ENCODE measurements at places on chromosomes 12 and 14. TPM values are rescaled to one million over a fixed set of nuclear protein-coding genes. Genes with fewer than 3 reads are reported as not detected.
A peak's percentile ranks its signal among the peaks of the same experiment; 100 is the strongest.

The VDR gene
- total RNA-seq = 4.5 TPM

GRCh38 chr12:64583771-64584421 is 26.4 kb upstream of the RASSF3 start:
- DNase-seq = no peak
- H3K4me1 ChIP-seq = peaks cover 23% of the 10 kb centered on the region
- no peaks in the 10 kb centered on the region for H3K27me3 ChIP-seq
- H3K27ac ChIP-seq = peak overlapping the region; percentile 92
- H3K4me3 ChIP-seq = peak overlapping the region; percentile 88

DNA sequence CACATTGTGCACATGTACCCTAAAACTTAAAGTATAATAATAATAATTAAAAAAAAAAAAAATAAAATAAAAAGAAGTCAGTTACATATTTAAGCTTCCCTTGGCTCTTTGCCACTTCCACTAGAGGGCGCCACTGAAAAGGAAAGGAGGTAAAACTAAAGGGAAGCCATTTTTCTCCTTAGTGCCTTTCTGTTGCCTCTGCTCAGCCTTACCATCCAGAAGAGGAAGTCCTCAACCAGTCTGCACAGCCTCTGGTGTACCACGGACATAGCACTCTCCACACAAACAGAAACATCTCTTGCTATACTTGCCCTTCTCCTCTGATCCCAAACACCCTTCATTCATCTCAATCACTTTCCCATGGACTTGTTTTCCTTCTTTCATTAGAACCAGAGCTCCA is 169.0 kb upstream of the EEA1 start:
- H3K36me3 ChIP-seq = no peaks in the 10 kb centered on the region
- H3K27me3 ChIP-seq = no peaks in the 10 kb centered on the region
- no peak overlapping the region for H3K27ac ChIP-seq
- DNase-seq = peak; percentile 11
- peaks cover 8% of the 10 kb centered on the region for H3K4me1 ChIP-seq

DNA sequence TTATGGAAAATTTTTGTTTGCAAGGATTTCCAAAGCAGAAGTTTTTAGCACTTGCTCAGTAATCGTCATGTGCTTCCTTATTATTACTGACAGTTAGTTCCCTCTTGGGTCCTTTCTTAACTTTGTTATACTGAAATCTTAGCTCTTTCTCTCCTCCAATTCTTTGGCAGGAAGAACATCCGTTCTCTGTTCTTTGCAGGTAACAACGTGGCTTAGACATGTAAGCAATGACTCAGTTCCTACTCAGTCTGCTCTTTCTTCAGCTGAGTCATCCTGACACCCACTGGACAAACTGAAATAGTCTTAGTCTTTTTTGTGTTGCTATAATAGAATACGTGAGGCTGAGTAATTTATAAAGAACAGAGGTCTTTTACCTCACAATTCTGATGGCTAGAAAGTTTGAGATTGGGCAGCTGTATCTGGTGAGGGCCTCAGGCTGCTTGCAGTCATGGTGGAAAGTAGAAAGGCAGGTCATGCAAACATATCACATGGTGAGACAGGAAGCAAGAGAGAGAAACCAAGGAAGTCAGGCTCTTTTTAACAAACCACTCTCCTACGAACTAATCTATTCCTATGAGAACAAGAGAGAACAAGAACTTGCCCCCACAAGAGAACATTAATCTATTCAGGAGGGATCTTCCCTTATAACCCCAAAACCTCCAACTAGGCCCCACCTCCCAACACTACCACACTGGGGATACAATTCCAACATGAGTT is 49.2 kb downstream of the TESPA1 start:
- H3K4me1 ChIP-seq = peaks cover 35% of the 10 kb centered on the region
- DNase-seq = no peak
- H3K36me3 ChIP-seq = peaks cover 7% of the 10 kb centered on the region
- peak overlapping the region; percentile 28 for H3K4me3 ChIP-seq
- H3K27me3 ChIP-seq = no peaks in the 10 kb centered on the region
- H3K27ac ChIP-seq = peak overlapping the region; percentile 78

DNA sequence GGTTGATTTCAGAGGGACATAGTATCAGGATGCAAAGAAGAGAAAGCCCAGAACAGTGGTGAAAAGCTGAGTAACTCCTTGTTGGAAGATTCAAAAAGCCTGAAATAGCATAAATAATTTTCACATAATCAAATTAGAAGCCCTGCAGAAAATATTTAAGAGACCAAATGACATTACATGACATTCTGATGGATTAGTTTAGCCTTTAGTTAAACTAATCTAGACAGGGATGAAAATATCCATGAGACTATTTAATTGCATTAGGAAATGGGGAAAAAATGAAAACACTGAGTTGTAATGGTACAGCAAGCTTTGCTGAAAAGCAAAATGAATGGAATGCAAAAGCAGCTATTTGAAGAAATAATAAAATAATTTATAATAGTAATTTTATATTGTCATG is 91.8 kb downstream of the KIF21A start:
- no peak overlapping the region for H3K4me3 ChIP-seq
- H3K36me3 ChIP-seq = peaks cover 6% of the 10 kb centered on the region
- no peak for DNase-seq
- H3K27me3 ChIP-seq = no peaks in the 10 kb centered on the region
- no peaks in the 10 kb centered on the region for H3K4me1 ChIP-seq

- no peaks in the 10 kb centered on the region for H3K27me3 ChIP-seq
- no peak overlapping the region for H3K27ac ChIP-seq
- no peak overlapping the region for H3K4me3 ChIP-seq
- H3K4me1 ChIP-seq = peaks cover 8% of the 10 kb centered on the region
- H3K36me3 ChIP-seq = peaks cover 2% of the 10 kb centered on the region
- no peak for DNase-seq
Measured at GRCh38 chr14:52422650-52423356, 108.7 kb downstream of the PTGER2 start.

DNA sequence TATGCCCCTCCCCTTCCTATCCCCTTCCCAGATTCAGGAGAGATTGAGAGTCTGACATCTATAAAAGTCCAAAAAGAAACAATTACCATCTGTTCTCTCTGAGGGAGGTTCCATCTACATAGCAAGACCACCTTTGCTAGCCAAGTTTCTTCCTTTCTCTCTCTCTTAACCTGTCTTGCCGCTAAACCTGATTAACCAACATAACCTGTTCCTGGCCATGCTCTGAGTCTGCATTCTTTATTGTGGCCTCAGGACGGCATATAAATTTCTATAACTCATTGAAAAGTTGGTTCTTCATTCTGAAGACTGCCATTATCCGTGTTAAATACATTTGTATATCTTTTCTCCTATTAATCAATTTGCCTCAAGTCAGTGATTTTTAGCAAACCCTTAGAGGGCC is 594.0 kb downstream of the KCNH5 start:
- no peaks in the 10 kb centered on the region for H3K4me1 ChIP-seq
- no peak overlapping the region for H3K4me3 ChIP-seq
- no peaks in the 10 kb centered on the region for H3K36me3 ChIP-seq
- no peaks in the 10 kb centered on the region for H3K27me3 ChIP-seq
- no peak for DNase-seq
- no peak overlapping the region for H3K27ac ChIP-seq

The SYNDIG1L gene
- total RNA-seq = not detected

The GLIPR1L1 gene
- not detected for total RNA-seq

GRCh38 chr12:21843795-21844194 is 69.3 kb upstream of the KCNJ8 start:
- no peak overlapping the region for H3K27ac ChIP-seq
- no peak overlapping the region for H3K4me3 ChIP-seq

GRCh38 chr12:28191051-28192048 is 1.1 kb downstream of the CCDC91 start:
- peaks cover 30% of the 10 kb centered on the region for H3K4me1 ChIP-seq
- peak overlapping the region; percentile 95 for H3K4me3 ChIP-seq
- peak overlapping the region; percentile 98 for H3K27ac ChIP-seq
- H3K27me3 ChIP-seq = no peaks in the 10 kb centered on the region

GRCh38 chr12:99151744-99152143 is 495.8 kb upstream of the GARIN6 start:
- no peaks in the 10 kb centered on the region for H3K4me1 ChIP-seq
- no peak overlapping the region for H3K27ac ChIP-seq
- no peak overlapping the region for H3K4me3 ChIP-seq
- no peaks in the 10 kb centered on the region for H3K27me3 ChIP-seq
- no peaks in the 10 kb centered on the region for H3K36me3 ChIP-seq

The FIGNL2 gene
- total RNA-seq = 0.42 TPM

- no peak overlapping the region for H3K4me3 ChIP-seq
- H3K27me3 ChIP-seq = peaks cover 5% of the 10 kb centered on the region
- H3K27ac ChIP-seq = no peak overlapping the region
Measured at GRCh38 chr12:105983622-105984320, 155.0 kb downstream of the NUAK1 start.

The NRIP2 gene
- not detected for total RNA-seq

The SLC39A2 gene
- not detected for total RNA-seq

GRCh38 chr12:117165342-117165741 is 24.9 kb downstream of the FBXO21 start:
- H3K4me1 ChIP-seq = peaks cover 11% of the 10 kb centered on the region
- H3K27me3 ChIP-seq = no peaks in the 10 kb centered on the region
- peaks cover 22% of the 10 kb centered on the region for H3K36me3 ChIP-seq
- no peak overlapping the region for H3K4me3 ChIP-seq
- no peak for DNase-seq

DNA sequence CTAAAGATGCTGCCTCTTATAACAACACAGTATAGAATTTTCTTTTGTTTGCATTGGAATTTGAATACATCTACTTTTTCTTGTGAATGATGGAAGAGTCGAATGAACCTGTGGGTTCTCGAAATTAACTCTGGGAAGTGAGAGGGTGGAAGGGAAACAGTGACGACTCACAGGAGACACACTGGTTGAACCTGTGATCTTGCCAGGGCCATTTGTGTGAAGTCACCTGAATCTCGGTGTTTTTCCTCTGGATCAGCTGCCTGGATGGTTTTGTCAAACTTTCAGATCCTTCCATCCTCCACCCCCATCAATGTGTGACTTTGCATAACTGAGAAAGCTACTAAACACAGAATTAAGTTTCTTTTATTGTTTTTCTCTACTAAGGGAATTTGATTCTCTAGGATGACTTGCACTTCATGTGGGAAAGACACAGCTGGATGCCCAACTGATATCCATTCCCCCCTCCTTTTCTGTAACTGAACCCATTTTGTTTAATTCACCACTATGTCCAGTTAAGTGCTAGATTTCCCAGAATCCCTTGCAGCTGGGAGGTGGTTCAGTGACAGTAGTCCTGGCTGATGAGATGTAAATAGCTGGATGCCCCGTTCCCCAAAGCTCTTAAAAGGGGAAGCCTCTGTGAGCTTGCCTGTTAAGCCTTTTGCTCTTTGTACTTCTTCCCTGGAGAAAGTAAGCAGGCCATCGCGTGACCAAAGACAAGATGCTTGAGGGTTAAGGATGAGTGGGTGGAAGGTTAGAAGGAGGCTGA is 6.3 kb downstream of the PPFIBP1 start:
- H3K4me3 ChIP-seq = no peak overlapping the region
- no peak for DNase-seq
- peaks cover 15% of the 10 kb centered on the region for H3K4me1 ChIP-seq
- H3K27me3 ChIP-seq = peaks cover 13% of the 10 kb centered on the region
- no peak overlapping the region for H3K27ac ChIP-seq
- peaks cover 3% of the 10 kb centered on the region for H3K36me3 ChIP-seq

The LIN7A gene
- total RNA-seq = 0.22 TPM

- DNase-seq = no peak
- H3K27me3 ChIP-seq = no peaks in the 10 kb centered on the region
- peak overlapping the region; percentile 75 for H3K4me3 ChIP-seq
- peak overlapping the region; percentile 91 for H3K27ac ChIP-seq
Measured at GRCh38 chr12:64600164-64600561, 10.1 kb upstream of the RASSF3 start.

The EIF2S3B gene
- 0.45 TPM for total RNA-seq

The KLRC3 gene
- total RNA-seq = not detected

DNA sequence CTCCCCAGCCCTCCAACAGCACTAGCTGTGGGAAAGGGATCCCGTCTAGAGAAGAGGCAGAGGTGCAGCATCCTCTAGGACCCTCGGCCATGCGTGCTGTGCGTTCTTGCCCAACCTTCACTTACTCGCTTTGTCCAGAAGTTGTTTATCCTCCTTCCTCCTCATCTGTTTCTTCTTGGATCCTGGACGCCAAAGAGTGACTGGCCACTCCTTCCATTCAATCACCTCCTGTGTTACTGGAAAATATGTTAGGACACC is 140.5 kb downstream of the ZFP36L1 start:
- no peaks in the 10 kb centered on the region for H3K27me3 ChIP-seq
- H3K36me3 ChIP-seq = no peaks in the 10 kb centered on the region
- H3K4me3 ChIP-seq = no peak overlapping the region
- no peak for DNase-seq
- peak overlapping the region; percentile 1 for H3K27ac ChIP-seq

DNA sequence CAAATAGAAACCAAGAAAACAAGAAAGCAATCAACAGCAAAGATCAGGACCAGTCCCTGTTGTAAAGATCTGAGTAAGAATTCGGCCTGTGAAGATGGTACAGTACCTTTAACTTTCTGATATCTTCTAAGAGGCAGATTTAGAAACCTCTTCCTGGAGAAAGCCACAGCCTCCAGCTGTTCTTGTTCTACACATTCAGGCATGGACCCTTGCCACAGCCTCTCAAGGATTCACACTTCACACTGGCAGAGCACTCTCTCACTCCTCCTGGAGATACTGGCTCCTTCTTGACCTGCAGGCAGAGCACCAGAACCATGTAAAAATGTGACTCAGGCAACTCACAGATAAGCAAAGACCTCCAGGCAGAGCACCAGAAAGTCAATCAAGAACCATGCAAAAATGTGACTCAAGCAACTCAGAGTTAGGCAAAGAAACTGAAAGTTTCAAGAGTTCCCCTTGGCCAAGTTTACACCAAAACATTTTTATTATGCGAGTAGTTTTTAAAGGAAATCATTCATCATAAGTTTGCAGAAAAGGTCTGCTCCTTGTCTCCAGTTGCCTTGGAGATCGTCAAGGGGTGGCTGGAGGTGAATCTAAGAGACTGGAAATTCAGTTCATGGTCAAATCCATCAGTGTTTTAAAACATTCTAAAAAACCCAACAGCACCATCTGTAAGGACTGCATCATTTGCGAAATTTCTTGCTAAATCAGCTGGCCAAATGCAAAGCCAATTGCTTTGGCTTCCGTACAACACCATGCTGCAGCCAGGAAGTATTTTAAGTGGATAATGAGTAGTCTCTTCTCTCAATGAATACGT is 119.3 kb upstream of the MDM1 start:
- H3K4me1 ChIP-seq = peaks cover 74% of the 10 kb centered on the region
- peak overlapping the region; percentile 80 for H3K4me3 ChIP-seq
- peak overlapping the region; percentile 91 for H3K27ac ChIP-seq
- DNase-seq = no peak
- no peaks in the 10 kb centered on the region for H3K36me3 ChIP-seq
- no peaks in the 10 kb centered on the region for H3K27me3 ChIP-seq

The KLHL33 gene
- total RNA-seq = 0.39 TPM

GRCh38 chr14:87491816-87492215 is 501.2 kb downstream of the GALC start:
- no peak for DNase-seq
- no peak overlapping the region for H3K27ac ChIP-seq
- H3K36me3 ChIP-seq = no peaks in the 10 kb centered on the region
- no peaks in the 10 kb centered on the region for H3K27me3 ChIP-seq
- H3K4me1 ChIP-seq = no peaks in the 10 kb centered on the region
- no peak overlapping the region for H3K4me3 ChIP-seq

- H3K36me3 ChIP-seq = no peaks in the 10 kb centered on the region
- peak overlapping the region; percentile 37 for H3K27ac ChIP-seq
- no peak overlapping the region for H3K4me3 ChIP-seq
- H3K27me3 ChIP-seq = no peaks in the 10 kb centered on the region
- H3K4me1 ChIP-seq = peaks cover 18% of the 10 kb centered on the region
Measured at GRCh38 chr12:116959845-116960514, 49.2 kb downstream of the FBXW8 start.

The ITGB7 gene
- total RNA-seq = 306 TPM

The ITGA7 gene
- 1.4 TPM for total RNA-seq
